ENCODE measurements at places on chromosomes 12 and 14. TPM values are rescaled to one million over a fixed set of nuclear protein-coding genes. Genes with fewer than 3 reads are reported as not detected.

IL26 gene
- not detected for total RNA-seq

HHIPL1 gene
- 11.6 TPM for total RNA-seq

C12orf50 gene
- total RNA-seq = 0.22 TPM

PEBP1 gene
- 314 TPM for total RNA-seq

C14orf132 gene
- total RNA-seq = 69.9 TPM

KRT77 gene
- total RNA-seq = 1.2 TPM

GNS gene
- total RNA-seq = 116 TPM

ZNF219 gene
- 32.1 TPM for total RNA-seq

LBHD2 gene
- total RNA-seq = not detected

CMAS gene
- total RNA-seq = 31.8 TPM

All from camera-type eye (tissue), 1 donor.